LoVo (cell line): ENCODE measurements at places on chromosomes 7 and 10.

GRCh38 chr10:71771204-71771603, 2.1 kb downstream of the VSIR start:
- DNase-seq = no peak

- no peak for DNase-seq
These were observed 604 bp upstream of the SHTN1 start for GRCh38 chr10:117005527-117006055.

DNA sequence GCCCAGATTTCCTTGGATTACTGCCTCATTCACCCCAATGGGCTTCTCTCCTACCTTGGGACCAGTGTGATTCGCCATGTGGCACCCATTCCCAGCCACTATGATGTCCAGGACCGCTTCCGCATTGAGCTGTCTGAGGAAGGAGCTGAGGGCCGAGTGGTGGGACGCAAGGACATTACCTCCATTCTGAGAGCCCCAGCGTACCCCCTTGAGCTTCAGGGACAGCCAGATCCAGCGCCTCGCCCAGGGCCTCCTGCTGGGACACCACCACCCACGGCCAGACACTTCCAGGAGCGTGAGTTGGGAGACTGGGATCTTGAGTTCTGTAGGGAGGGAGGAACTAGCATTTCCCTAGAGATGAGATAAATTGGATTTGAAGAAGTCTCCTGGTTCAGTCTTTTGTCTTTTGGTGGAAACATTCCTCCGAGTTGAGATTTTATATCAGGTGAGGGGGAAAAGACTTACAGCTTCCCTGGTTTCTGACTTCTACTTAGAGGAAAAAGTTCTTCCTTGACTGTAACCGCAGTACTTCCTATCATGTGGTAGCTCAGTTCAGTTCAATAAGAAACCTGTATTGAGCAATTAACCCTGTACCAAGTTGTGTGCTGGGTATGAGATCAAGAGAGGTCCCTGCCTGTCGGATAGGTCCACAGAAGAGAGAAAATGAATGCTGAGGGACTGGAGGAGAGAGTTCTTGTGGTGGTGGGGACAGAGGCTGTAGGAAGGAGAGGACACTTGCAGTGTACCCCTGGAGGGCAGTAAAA, 1.3 kb downstream of the MOSPD3 start:
- no peak for DNase-seq

DNA sequence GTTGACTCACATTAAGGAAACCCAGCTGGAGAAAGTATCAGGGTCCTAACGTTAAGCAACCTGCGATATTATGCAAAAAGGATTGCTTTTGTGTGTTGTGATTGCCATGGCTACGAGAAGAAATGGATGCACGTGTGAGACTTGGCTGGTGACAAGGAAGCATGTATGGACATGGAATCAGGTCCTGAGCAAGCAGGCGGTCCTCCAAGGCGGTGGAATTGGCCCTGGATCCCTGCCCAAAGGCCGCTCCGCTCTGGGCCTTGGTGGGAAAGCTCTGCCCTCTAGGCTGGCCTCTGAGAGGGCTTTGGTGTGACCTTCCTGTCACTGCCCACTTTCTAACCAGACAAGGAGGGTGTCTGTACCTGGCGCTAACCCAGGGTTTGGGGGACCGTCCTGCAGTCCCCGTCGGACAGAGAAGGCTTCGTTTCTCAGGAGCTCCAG, 192.1 kb downstream of the EBF3 start:
- DNase-seq = no peak

GRCh38 chr7:14013898-14014297, 24.4 kb upstream of the ETV1 start:
- DNase-seq = no peak

DNA sequence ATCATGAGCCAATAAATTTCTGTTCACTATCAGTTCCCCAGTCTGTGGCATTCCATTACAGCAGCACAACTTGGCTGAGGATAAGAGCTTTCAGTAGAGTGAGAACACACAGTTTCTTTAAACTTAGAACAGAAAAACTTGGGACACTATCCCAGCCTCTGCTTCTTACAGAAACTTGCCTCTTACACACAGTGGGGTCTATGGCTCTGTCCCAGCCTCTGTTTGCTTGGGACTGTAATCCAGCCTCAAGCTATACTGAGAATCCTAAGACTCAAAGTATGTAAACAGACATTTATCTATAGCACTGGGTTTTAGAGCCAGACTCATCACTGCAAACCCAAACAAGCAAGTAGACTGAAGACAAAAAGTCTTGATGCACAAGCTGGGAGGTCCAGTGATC, 355.8 kb upstream of the VSTM2A start:
- DNase-seq = no peak
